ENCODE measurements at places on chromosomes 3 and 15.

DNA sequence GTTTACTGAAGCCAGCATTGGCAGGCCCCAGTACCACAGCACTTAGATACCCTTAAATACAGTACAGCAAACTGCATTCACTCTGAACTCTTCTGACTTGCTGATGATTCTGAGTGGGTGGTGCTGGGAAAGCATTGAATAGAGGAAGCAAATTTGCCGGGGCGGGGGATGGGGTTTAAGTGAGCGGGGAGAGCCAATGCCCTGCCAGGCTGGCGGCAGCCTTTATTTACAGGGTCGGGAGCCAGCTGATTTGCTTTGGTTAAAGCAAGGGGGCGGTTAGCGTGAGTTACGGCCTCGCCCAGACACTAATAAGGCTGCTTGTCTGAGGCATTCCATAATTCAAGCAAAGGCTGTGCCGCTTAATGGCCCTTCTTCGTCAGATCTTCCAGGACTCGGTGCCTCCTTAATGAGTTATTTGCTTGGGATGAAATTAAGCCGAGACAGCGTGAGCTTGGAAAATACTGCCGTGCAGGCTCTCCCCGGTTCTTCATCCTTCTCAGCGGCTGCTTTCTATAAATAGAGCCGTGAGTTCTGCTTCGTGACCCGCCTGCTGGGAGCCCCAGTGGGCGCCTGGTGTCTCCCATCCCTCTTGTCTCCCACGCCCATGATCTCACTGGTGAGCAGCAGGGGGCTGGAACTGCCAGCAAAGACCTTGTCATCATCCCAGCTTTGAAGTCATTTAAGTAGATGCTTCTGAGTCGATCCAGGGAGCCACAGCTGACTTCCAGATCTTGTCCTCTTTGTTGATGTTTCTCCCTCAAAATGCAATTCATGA, 25.8 kb downstream of the SPSB4 start:
- DNase-seq, result no peak

DNA sequence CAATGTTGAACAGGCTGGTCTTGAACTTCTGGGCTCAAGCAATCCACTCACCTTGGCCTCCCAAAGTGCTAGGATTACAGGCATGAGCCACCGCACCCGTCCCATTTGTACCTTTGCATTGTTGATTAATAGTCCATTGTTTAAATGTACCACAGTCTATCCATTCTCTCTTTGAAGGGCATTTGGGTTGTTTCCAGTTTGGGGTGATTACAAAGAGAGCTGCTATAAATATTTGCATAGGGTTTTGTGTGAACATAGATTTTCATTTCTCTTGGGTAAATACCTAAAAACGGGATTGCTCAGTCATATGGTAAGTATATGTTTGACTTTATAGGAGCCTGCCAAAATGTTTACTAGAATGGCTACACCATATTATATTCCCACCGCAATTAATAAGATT, 13.7 kb upstream of the PTPRG start:
- DNase-seq, result no peak

DNA sequence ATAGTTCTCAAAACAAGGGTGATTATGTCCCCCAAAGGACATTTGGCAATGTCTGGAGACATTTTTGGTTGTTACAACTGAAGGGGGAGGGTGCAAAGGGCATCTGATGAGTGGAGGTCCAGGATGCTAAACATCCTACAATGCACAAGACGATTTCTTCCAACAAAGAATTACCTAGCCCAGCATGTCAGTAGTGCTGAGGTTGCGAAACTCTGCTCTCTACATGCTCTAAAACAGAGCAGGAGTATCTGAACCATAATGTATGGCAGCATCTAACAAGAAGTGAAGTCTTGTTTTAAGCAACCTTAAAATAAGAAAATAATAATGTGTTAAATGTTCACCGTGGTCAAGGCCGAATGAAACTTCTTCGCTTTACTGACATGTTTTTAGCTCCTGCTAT, 7.0 kb downstream of the GYG1 start:
- no peak for DNase-seq

GRCh38 chr3:121231872-121232271, 313.9 kb downstream of the POLQ start:
- no peak for DNase-seq

GRCh38 chr3:156158656-156159295, 38.4 kb downstream of the KCNAB1 start:
- DNase-seq, result no peak
